ENCODE measurements at places on chromosomes 3 and 15.

GRCh38 chr3:34216711-34217335, 418.4 kb downstream of the PDCD6IP start:
- no peak for DNase-seq

GRCh38 chr3:148971401-148972163, 19.8 kb upstream of the GYG1 start:
- DNase-seq, result no peak

- no peak for DNase-seq
Measured at GRCh38 chr3:153462545-153462944, 300.5 kb downstream of the RAP2B start.

GRCh38 chr3:165897137-165897536, 59.9 kb upstream of the BCHE start:
- DNase-seq, result no peak

GRCh38 chr15:85583923-85584390, 203.6 kb downstream of the AKAP13 start:
- no peak for DNase-seq

DNA sequence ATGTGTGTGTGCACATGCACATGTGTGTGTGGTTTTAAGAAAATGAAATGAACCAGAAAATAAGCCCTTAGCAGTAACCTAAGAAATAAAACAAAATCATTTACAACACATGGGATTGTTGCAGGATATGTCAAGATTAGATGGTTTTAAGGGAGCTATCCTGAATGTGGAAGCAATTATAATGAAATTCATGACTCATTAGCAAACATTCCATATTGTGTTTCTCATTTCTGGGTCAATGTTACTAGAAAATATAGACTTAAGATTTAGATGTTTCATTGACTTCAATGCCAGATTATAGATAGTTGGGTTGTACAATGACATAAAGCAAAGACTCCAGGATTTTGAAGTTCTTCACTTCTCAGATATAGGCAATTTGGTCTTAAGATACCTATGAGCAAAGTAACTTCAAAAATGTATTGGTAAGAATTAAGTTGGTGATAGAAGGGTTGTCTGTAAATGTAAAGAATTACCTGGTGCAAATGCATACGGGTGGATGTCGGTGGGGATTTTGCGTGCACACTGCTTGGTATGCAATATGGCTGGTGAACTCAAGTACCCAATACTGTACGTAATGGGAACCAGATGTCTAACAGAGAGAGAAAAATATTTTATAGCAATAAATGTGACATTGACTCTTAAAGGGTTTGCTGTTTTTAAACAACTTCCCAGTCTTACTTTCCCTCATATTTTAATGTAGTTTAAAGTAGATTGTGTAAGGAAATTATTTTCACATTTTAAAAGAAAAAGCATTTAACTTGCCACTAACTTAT, 53.9 kb upstream of the NR2F2 start:
- DNase-seq, result no peak

- no peak for DNase-seq
Measured at GRCh38 chr3:130950641-130951040, 56.8 kb downstream of the ATP2C1 start.

- DNase-seq, result no peak
Measured at GRCh38 chr3:71121429-71122167, 461.9 kb downstream of the FOXP1 start.

DNA sequence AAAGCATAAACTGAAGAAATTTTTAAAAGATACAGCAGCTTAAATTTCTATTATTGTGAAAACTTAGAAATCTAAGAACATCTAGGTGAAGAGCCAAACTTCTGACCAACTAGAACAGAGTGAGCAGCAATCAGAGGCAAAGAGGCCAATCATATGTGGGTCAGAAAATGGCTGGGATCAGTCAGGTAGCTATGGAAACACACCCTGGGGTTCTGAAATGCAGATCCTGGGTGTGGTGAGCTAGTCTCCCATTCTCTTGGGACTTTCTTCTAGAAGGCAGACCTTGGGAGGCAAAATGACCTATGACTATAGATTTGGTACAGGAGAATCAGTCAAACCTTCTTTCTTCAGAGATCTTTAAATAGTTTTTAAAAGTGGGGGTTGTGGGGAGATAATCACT, 385.8 kb downstream of the TBC1D5 start:
- no peak for DNase-seq

DNA sequence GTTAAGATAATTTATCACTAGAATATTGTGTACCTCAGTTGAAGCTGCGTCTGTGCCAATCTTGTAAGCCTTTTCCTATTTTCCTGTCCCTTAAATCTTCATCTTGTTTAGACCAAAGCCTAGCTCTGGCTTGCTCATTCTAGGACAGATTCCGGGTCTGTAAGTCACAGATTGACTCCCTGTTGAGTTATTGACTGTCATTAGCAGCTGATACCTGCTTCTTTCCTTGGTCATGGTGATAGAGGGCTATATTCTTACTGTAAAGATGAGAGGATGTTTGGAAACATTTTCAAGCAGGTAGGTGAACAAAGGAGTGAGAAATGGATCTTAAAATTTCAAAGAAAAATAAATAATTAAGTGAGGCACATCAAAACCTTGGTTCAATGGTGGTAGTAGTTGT, 200.2 kb downstream of the KCNH8 start:
- no peak for DNase-seq

DNA sequence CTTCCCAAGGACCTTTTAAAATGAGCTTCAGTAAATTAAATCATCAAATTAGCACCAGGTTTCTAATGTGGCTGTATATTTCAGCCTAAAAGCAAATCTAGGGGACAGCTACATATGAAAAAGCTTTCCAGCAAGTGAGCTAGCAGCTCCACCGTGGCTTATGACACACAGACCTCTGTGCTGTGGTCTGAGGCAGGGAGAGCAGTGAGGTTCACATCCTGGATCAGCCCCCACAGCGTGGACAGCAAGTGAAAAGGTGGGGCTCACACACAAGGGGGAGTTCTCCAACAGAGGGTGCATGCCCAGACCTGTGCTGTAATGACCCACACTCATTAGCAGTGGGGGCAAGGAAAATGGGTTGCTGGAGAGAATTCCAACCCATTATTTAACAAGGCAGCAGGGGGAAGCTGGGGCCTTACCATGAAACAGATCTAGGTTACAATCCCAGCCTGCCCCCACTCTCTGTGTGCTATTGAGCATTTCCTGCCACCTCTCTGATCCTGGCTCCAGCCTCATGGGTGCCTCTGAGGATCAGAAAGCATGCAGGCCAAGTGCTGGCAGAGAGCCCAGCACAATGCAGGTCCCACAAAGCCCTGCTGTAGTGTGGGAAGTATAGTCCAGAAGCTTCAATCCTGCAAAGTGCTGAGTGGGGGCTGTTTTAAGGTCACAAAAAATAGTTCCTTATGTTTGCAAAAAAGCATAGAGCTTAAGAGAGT, 48.2 kb downstream of the RASGRF1 start:
- no peak for DNase-seq

GRCh38 chr3:24810881-24811280, 316.2 kb upstream of the THRB start:
- no peak for DNase-seq

DNA sequence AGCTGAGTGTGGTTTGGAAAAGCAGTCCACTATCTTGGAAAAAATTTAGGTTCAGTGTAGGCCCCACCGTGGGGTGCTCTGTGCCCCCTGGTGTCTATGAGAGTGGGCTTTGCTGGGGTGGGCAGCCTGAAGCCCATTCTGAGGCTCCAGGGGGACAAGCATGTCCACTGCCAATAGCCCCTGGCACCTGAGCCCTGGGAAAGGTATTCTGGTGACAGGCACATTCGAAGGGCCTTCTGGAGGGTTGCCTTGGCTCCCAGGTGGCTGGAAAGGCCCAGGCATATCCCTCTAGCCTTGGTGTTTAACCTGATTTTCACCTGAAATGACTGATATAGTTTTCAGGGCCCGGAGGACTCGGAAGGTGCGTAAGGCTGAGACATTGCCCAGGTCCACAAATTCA, 36.1 kb downstream of the SCN5A start:
- DNase-seq, result peak; percentile 33

GRCh38 chr3:15148614-15149013, 49.7 kb upstream of the RBSN start:
- DNase-seq, result no peak

DNA sequence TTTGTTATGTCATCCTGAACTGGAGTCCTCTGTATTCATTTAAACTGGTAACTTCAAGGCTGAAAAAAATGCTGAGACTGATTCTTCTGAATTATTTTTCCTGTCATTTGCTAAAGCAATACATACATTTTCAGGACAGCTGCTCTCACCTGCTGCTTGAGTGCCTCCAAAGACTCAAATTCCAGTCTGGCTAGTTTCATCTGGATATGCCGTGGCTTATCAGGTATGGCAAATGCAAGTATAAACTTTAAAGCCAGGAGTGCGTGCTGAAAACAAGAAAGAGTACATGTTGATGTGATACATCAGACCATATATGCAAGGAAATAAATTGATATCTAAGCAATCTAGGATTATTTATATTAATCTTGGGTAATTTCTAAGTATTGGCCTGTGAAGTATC, 146.1 kb downstream of the SNRK start:
- no peak for DNase-seq

DNA sequence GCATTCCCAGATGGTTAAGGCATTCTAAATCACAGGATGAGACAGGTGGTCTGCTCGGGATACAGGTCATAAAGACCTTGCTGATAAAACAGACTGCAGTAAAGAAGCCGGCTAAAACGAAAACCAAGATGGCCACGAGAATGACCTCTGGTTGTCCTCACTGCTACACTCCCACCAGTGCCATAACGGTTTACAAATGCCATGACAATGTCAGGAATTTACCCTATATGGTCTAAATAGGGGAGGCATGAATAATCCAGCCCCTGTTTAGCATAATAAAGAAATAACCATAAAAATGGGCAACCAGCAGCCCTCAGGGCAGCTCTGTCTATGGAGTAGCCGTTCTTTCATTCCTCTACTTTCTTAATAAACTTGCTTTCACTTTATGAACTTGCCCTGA, 151.1 kb downstream of the ZNF385D start:
- DNase-seq, result no peak

GRCh38 chr15:101276501-101277037, 716 bp downstream of the SELENOS start:
- no peak for DNase-seq

DNA sequence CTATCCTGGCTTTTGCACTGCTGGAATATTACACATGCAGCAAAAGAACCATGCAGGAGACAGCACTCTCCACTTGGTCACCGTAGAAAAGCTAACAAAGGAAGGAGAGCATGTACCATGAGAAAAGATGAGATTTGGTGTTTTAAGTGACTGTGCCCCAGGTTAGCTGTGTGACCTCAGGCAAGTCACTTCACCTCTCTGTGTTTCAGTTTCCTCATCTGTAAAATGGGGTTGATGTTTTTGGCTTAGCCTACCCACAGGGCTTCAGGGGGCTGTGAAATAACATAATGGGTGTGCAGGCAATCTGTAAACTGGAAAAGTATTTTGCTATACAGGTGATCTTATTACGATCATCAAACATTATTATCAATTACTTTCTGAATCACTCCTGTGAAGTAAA, 69.3 kb upstream of the SLC6A11 start:
- no peak for DNase-seq

DNA sequence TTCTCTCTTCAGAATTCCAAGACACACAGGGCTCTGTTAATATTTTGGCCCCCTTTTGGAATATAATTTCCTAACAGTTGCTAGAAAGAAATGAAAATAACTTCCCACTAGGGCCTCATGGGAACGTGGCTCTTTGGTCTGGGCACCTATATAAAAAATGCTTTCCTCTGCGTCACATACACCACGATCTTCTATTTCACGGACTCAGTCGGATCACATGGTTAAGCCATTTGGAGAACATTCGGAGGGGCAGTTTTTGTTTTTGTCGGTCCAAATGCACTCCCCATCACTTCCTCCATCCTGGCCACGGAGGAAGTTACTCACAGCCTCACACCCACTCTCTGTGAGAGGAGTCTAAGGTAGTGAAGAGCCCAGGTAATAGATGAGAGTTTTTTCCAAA, 21.0 kb downstream of the TMEM44 start:
- DNase-seq, result no peak

DNA sequence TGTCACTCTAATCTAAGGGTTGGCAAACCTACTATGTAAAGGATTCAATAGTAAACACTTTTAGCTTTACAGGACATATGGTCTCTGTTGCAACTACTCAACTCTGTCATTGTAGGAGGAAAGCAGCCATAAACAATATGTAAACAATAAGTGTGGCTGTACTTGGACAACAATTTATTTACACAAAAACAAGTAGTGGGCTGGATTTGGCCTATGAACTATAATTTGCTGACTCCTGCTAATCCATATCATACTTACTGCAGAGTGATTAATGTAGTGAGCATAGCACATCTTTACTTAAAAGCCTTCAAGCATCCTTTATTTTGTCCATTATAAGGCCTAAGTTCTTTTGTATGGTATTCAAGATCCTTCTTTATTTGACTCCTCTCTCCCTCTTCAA, 441.9 kb downstream of the ZIC1 start:
- DNase-seq, result no peak

DNA sequence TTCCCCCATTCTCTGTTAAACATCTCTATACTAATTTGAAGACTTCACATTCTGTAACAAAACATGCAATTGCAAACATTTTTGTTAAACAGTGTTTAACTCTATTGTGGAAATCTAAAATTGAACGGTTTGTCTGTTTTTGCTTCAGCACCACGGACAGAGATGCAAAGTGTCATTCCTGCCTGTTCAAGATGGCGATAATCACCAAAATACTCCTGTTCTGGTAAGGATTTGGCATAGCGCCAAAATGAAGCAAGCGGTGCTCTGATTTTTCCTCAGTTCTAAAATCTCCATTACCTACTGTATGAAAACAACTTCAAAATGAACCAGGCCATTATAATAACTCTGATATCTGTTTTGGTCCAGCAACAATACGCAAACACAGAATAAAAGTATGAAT, 129.7 kb upstream of the TUSC7 start:
- no peak for DNase-seq

DNA sequence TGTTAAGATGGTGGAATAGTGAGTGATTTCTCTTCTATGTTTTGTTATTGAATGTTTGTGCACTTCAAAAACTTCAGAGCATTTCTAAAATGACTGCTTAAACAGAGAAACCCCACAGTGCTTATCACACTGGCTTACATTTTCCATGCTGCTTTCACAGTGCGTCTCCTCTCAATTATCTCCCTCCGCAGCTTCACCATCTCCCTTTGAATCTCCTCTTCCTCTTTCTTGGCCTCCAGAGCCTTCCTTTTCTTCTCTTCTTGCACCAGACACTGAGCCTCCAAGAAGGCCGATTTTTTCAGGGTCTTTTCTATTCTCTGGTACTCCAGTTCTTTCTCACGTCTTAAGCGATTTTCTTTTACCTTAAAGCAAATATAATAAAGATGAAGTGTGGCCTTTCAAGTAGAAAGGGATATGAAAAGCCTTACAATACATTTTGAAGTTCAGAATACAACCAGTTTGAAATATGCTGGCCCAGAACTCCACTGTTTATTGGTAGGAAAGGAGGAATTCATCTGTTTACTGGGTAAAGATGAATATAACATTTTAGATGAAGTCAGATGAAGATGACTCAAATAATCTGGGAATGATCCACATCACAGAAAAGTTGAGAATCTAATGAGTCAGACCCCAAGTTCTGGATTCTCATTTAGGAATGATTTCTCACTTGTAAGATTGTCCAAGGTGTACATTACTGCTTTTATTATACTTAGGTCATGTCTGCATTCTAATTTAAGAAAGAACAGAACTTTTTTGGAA, 21.4 kb downstream of the CCDC191 start:
- DNase-seq, result no peak

GRCh38 chr3:16059711-16060357, 114.6 kb upstream of the GALNT15 start:
- DNase-seq, result no peak

- no peak for DNase-seq
Measured at GRCh38 chr15:35450492-35450891, 95.5 kb downstream of the DPH6 start.

All from cardiac septum (tissue), 1 donor.